ENCODE measurements at places on chromosomes 7 and 10. TPM values are rescaled to one million over a fixed set of nuclear protein-coding genes. Genes with fewer than 3 reads are reported as not detected.

Gene APBB1IP
- 81.1 TPM for total RNA-seq

DNA sequence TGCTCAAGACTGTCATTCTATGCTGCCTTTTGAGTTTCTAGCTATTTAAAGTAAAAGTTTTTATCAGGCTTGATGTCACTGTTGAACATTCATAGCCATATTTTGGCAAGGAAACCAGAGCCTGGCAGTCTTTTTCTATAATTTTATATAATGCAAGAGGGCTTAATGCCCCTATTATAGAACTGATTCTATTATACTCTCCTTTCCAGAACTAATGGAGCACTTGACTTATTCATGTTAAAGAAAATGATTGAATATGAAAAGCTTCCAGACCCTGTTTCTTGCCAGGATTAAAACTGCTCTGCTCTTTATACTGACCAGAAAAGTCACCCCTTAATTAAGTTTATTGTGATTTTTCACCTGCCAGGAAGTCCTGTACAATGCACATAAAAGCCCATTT is 337.6 kb upstream of the CHRM2 start:
- no peak for DNase-seq

GRCh38 chr7:27442455-27442854 is 199.9 kb downstream of the EVX1 start:
- no peak for DNase-seq

DNA sequence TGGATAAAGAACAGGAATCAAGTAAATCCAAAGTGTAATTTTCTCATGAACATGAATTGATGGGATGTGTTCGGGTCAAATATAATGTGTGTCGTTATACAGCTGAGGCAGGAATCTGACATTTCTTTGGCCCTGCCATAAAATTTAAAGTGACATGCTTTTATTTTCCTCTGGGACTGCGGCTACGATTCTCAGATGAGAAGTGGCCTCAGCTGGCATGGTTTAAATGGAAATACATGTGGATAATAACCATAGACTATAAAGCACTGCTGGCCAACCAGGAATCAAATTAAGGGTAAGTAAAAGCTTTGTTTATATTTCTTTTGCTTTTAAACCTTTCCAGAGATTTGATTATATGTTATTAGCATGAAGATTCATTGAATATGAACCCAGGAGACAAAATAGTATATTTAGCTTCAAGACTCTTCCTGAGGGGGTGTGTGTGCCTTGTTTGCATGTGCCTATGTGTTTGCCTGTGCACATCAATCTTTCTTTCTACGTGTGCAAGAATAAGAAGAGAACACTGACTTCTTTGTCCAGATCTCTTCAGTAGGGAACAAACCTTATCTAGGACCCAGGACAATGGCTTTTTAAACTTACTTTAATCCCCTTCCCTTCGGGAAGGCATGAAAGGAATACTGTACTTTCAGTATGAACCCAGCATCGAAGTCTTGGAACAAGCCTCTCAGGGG is 629.0 kb upstream of the PFKP start:
- DNase-seq, result no peak

Gene ST8SIA6
- total RNA-seq, result 0.61 TPM

DNA sequence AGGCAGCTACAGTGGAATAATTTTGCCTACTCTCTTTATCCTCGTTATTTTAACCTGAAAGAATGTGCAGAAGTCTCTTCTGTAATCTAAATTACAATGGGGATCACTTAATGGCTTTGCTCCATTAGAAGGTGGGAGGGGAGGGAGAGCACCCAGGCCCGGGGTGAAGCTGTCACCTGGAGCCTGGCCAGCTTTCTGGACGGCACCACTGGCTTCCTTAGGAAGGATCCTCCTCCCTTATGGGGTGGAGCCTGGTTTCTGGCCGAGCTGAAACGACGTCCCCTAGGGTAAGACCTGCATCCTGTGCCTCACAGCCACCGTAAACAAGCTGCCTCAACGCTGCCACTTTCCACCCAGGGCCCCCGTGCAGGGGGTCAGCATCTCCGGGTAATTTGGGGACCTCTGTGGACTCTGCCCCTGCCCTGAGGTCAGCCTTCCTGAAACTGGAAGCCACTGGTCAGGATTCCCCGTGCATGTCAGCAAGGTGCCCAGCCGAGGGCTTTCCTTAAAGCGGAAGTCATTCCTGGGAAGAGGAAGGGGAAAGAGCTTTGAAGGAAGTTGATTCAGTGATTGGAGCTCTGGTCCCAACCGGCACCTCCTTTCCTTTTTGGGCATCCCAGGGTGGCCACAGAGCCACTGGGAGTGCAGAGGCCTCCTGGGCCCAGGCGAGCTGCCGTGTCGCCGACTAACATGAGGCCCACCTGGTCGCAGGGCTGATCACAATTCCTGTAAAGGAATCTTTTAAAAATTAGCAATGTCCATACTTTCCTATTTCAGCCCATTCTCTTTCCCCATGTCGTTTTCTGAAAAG is 569.1 kb downstream of the DNAJB6 start:
- no peak for DNase-seq

DNA sequence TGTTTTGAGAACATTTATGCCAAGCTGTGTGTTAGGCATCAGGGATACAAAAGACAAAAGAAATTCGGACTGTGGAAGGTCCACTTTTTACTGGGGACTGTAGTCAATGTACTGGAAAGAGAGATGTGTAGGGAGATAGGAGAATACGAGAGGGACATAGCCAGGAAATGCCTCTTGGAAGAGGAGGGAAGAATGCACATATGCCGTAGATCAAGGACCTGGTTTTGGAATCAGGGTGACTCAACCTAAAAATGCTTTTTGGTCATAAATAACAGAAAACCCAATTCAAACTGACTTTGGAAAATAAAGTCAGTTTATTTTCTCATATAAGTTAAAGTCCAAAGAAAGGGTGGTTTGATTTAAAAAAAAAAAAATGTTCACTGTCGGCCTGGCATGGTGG is 140.3 kb upstream of the TCF7L2 start:
- DNase-seq, result no peak

Gene RASA4B
- total RNA-seq, result 18.0 TPM

Gene LGI1
- total RNA-seq, result not detected

Gene BTBD16
- total RNA-seq, result not detected

- peak; percentile 55 for DNase-seq
Measured at GRCh38 chr7:128940494-128941322, 3.0 kb downstream of the IRF5 start.

DNA sequence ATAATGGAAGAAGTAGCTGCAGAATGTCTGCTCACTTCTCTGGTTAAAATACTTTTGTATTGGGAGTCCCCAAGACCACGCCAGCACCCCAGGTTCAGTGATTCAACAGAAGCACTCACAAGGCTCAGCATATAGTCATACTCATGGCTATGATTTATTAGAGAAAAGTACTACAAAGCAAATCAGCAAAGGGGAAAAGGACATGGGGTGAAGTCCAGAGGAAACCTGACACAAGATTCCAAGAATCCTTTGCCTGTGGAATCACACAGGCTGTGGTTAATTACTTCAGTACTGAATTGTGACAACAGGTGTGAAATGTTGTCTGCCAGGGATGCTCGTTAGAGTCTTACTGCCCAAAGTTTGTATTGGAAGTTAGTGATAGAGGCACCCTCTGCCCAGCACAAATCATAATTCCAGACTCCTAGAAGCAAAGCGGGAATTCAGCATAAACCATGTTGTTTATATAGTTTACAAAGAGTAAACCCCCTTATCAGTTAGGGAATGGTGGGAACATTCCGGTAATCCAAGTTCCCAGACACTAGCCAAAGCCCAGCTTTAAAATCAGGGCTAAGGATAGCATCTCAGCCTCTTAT is 79.4 kb downstream of the HYCC1 start:
- DNase-seq, result no peak

Gene UCMA
- not detected for total RNA-seq

- no peak for DNase-seq
Measured at GRCh38 chr7:22566176-22566575, 66.2 kb upstream of the STEAP1B start.

Gene ACBD7
- 1.8 TPM for total RNA-seq

DNA sequence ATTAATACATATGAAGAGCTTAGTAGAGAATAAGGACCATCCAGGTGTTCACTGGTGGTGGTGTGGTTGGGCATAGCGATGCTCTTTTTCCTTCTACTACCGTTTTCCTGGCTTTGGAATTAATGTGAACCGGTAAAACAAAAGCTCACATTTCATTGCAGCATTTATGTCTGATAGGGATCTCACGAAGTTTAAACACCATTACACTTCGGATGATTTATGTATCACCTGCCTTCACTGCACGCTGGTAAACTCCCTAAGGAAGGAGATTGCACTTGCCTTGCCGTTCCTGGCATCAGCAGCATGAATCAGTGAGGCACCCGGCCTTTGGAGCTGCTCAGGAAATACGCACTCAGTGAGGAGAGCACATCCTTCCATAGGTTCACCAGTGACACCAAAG is 47.5 kb downstream of the WIPF3 start:
- DNase-seq, result no peak

- no peak for DNase-seq
Measured at GRCh38 chr7:132251327-132251659, 325.0 kb downstream of the PLXNA4 start.

Gene SPDYE2
- total RNA-seq, result 0.28 TPM

DNA sequence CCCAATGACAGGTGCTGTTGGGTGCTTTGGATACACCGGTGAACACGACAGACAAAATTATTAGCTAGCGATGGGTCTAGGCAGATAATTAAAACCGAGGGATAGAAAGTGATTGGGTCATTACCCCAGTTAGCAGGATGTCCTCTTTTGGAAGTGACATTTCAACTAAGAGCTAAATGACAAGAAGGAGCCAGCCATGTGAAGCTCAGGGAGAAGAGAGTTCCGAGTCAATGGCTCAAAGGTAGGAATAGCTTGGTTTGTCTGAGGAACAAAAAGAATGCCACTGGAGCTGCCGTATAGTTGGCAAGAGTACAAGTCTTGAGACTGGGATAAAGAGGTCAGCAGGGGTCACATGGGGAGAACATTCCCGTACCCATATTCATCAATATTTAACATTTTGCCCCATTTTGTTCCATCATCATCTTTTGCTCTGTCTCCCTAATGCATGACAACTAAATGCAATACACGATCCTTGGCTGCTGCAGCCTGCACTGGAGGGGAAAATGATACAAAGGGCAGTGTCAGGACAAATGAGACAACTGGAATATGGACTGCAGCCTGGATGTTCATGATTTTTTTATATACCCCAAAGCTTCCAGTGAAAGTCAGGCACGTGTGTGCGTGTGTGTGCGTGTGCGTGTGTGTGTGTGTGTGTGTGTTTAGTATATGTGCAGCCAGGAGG is 115.7 kb downstream of the ICA1 start:
- DNase-seq, result no peak

- DNase-seq, result no peak
Measured at GRCh38 chr10:11773761-11774441, 31.7 kb downstream of the ECHDC3 start.

- DNase-seq, result no peak
Measured at GRCh38 chr10:113057948-113058522, 108.0 kb downstream of the TCF7L2 start.

Gene ZMYND11
- total RNA-seq, result 52.8 TPM

Gene YWHAG
- 66.5 TPM for total RNA-seq

- no peak for DNase-seq
Measured at GRCh38 chr7:135095450-135095849, 52.4 kb upstream of the TMEM140 start.

Gene GNA12
- total RNA-seq, result 17.4 TPM

DNA sequence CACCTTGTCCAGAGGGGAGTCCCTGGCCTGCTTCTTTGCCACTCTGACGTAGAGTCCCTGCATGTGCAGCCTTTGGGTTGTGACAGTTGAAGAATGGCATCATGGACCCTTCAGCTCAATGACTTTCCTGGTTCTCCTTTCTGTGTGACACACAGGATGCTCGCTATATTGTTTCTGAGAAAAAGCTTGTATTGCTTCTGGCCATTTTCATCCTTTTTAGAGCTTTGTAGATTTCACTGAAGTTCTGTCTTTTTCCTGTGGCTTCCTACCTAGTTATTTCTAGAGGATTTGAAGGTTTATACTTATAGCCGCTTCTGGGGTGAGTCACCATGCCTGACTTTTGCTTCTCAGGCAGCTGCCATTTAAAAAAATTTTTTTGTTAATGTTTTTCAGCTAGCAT is 27.0 kb downstream of the SND1 start:
- no peak for DNase-seq

Gene CYP26C1
- total RNA-seq, result not detected

- DNase-seq, result no peak
Measured at GRCh38 chr7:98641646-98642500, 24.8 kb downstream of the NPTX2 start.

Measured in activated naive CD8-positive, alpha-beta T cell treated with anti-CD3 and anti-CD28 coated beads, Interleukin-2, amount 10 ng/mL, durations not matched to agents 7 days and 5 days (primary cell).